ENCODE measurements at places on chromosomes 3 and 15. TPM values are rescaled to one million over a fixed set of nuclear protein-coding genes. Genes with fewer than 3 reads are reported as not detected.

The CYP1A1 gene
- 0.13 TPM for total RNA-seq

The CAND2 gene
- total RNA-seq = 7.1 TPM

The ADAMTS17 gene
- 2.2 TPM for total RNA-seq

The SLC28A1 gene
- total RNA-seq = 12.8 TPM

The ZIC1 gene
- not detected for total RNA-seq

The BMF gene
- 19.7 TPM for total RNA-seq

The PARP15 gene
- total RNA-seq = 4.9 TPM

The NEDD4 gene
- 22.3 TPM for total RNA-seq

The CLSTN2 gene
- total RNA-seq = 12.0 TPM

The NEIL1 gene
- 42.9 TPM for total RNA-seq

DNA sequence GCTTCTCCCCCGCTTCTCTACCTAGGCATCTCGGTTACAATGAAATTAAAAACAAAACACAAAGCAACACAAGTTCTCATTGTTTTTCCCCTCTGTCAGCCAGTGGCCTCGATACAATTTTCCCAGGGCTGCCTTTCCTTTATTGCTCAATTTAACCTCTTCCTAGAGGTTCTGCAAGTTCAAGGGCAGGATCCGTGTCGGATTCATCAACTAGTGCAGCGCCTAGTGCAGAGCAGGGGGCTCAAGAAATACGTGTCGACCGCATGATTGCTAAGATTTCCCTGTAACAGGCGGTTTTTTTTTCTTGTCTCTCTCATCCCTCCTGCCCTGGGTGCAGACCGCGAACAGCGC lies 1.4 kb upstream of the BHLHE40 start:
- H3K4me1 ChIP-seq = peaks cover 8% of the 10 kb centered on the region
- H3K4me3 ChIP-seq = peak overlapping the region; percentile 55
- no peaks in the 10 kb centered on the region for H3K27me3 ChIP-seq
- peak overlapping the region; percentile 100 for H3K27ac ChIP-seq
- peaks cover 24% of the 10 kb centered on the region for H3K36me3 ChIP-seq
- DNase-seq = no peak

DNA sequence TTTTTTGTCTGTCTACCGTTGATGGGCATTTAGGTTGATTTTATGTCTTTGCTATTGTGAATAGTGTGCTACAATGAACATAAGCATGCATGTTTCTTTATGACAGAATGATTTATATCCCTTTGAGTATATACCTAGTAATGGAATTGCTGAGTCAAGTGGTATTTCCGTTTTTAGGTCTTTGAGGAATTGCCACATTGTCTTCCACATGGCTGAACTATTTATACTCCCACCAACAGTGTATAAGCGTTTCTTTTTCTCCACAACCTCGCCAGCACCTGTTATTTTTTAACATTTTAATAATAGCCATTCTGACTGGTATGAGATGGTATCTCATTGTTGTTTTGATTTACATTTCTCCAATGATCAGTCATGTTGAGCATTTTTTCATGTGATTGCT lies 89.6 kb upstream of the GALNT15 start:
- no peaks in the 10 kb centered on the region for H3K36me3 ChIP-seq
- no peak overlapping the region for H3K27ac ChIP-seq
- H3K4me1 ChIP-seq = no peaks in the 10 kb centered on the region
- H3K27me3 ChIP-seq = no peaks in the 10 kb centered on the region

DNA sequence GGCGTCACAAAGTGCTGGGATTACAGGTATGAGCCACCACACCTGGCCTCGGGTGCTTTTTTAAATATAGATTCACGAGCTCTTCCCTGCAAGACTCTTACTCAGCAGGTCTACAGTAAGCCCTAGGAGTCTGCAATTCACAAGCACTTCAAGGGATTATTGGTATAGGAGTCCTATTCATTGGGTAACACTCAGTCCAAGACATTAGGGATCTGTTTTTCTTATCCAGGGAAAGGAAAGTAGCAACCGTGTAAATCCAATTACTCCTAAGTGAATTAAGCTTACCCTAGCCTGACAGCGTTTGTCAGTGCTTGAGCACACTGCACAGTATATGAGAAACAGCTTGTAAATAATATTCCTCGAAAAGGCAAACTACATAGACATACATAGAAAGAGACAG lies 109.9 kb downstream of the SENP2 start:
- no peaks in the 10 kb centered on the region for H3K4me1 ChIP-seq
- H3K4me3 ChIP-seq = no peak overlapping the region
- no peaks in the 10 kb centered on the region for H3K27me3 ChIP-seq
- H3K27ac ChIP-seq = no peak overlapping the region
- H3K36me3 ChIP-seq = no peaks in the 10 kb centered on the region

DNA sequence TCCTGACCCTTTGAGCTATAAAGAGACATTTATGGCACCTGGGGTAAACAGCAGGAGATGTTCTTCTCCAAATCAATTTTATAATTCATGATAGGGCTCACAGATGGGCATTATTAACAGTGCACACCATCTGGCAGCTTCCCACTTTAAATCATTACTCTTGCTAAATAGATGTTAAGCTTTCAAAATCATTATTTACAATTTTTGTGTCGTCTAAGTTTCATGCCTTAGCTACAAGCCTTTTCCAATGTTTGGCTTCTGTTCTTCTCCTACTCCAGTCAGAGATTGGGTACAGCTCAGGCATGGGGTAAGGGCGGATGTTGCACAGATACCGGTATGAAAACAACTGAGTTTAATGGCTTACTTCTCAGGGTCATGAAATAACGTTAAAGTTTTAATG lies 120.9 kb upstream of the PFN2 start:
- H3K27me3 ChIP-seq = no peaks in the 10 kb centered on the region
- no peak for DNase-seq
- H3K36me3 ChIP-seq = no peaks in the 10 kb centered on the region
- no peak overlapping the region for H3K4me3 ChIP-seq

DNA sequence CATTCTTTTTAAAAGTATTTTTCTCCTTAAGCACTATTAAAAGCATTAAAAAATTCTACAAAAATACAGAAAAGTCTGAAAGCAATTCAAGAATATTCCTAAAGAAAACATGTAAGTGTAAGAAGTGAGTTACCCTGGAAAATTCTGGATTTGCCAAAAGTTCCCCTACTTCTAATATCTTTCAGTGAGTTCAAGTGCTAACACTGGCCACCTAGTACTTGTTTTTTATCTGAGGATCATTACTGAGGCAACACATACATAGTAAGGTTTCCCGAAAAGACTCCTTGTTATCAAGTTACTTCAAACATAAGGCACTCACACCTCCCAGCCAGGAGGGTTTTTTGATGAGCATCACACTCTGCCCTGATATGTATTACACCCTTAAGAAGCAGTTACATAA lies 158.4 kb downstream of the TIGIT start:
- peaks cover 8% of the 10 kb centered on the region for H3K4me1 ChIP-seq
- H3K4me3 ChIP-seq = no peak overlapping the region
- H3K27ac ChIP-seq = peak overlapping the region; percentile 63
- no peak for DNase-seq

DNA sequence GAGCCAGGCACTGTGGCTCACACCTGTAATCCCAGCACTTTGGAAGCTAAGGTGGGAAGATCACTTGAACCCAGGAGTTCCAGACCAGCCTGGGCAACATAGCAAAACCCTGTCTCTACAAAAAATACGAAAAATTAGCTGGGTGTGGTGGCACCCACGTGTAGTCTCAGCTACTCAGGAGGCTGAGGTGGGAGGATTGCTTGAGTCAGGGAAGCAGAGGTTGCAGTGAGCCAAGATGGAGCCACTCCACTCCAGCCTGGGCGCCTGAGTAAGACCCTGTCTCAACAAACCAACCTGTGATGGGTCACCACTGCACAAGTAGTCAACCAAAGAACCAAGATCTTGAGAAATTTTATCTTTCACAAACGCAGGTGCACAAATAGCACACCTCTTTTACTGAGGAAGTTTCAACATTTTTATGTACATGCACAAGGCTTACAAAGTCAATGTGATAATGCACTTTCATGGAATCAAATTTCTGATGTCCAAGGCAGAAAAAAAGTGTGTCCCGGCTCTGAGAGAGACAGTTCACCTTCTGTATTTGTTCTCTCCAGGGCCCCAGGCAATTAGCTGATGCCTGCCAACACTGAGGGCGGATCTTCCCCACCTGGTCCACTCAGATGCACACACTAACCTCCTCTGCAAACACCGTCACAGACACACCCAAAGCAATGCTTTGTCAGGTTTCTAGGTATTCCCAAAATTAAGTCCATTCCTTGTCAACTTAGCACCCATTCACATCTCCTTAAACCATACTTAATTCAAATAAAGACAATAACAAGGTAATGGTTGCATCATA lies 12.4 kb downstream of the ACAA1 start:
- no peaks in the 10 kb centered on the region for H3K27me3 ChIP-seq
- peaks cover 24% of the 10 kb centered on the region for H3K4me1 ChIP-seq
- no peak for DNase-seq
- H3K27ac ChIP-seq = no peak overlapping the region

GRCh38 chr3:11711876-11712275 lies 68.2 kb upstream of the VGLL4 start:
- no peak for DNase-seq
- no peaks in the 10 kb centered on the region for H3K36me3 ChIP-seq
- H3K27me3 ChIP-seq = no peaks in the 10 kb centered on the region
- H3K27ac ChIP-seq = no peak overlapping the region

- no peaks in the 10 kb centered on the region for H3K36me3 ChIP-seq
- no peaks in the 10 kb centered on the region for H3K27me3 ChIP-seq
- H3K4me1 ChIP-seq = no peaks in the 10 kb centered on the region
- DNase-seq = no peak
- H3K27ac ChIP-seq = no peak overlapping the region
Measured at GRCh38 chr3:174651951-174652350, 207.2 kb upstream of the NAALADL2 start.

DNA sequence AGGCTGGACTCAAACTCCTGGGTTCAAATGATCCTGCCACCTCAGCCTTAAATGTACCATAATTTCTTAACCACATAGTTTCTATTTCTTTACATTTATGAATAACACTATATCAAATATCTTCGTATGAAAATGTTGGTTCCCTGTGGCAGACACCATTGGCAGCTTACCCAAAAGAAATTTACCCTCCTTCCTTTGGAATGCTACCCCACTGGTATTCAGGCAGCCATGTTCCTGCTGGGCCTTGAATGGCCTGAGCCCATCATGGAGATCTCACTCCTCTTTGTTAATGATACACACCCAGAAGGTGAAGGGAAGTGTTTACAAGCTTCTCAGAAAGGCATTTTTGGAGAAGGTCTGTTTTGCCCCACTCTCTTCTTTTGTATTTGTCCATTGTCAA lies 94.3 kb upstream of the RNF7 start:
- H3K27me3 ChIP-seq = no peaks in the 10 kb centered on the region
- no peak for DNase-seq
- no peaks in the 10 kb centered on the region for H3K36me3 ChIP-seq
- no peak overlapping the region for H3K27ac ChIP-seq
- no peaks in the 10 kb centered on the region for H3K4me1 ChIP-seq

GRCh38 chr3:11220230-11220629 lies 52.0 kb upstream of the ATG7 start:
- no peaks in the 10 kb centered on the region for H3K27me3 ChIP-seq
- no peak overlapping the region for H3K4me3 ChIP-seq
- no peaks in the 10 kb centered on the region for H3K36me3 ChIP-seq
- no peak for DNase-seq
- no peak overlapping the region for H3K27ac ChIP-seq
- H3K4me1 ChIP-seq = no peaks in the 10 kb centered on the region

DNA sequence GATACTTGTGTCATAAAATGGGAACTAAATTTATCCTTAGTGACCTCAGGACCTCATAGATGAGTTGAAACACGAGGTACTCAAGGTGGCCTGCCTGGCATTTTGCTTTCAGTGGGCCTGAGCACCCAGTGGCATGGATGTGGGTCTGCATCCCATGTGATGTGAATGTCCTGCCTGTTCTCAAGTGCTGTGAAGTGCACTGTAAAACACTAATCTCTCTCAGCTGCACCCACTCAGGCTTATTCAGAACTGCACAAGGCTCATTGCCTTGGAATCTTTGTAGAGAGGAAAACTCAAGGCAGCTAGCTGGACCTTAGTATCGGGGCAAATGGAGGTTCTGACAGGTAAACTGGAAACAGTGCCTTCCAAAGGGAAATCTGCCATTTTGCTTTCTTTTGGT lies 767.0 kb downstream of the TUSC7 start:
- DNase-seq = no peak
- no peaks in the 10 kb centered on the region for H3K27me3 ChIP-seq
- no peaks in the 10 kb centered on the region for H3K36me3 ChIP-seq
- no peak overlapping the region for H3K27ac ChIP-seq
- H3K4me3 ChIP-seq = no peak overlapping the region
- no peaks in the 10 kb centered on the region for H3K4me1 ChIP-seq

DNA sequence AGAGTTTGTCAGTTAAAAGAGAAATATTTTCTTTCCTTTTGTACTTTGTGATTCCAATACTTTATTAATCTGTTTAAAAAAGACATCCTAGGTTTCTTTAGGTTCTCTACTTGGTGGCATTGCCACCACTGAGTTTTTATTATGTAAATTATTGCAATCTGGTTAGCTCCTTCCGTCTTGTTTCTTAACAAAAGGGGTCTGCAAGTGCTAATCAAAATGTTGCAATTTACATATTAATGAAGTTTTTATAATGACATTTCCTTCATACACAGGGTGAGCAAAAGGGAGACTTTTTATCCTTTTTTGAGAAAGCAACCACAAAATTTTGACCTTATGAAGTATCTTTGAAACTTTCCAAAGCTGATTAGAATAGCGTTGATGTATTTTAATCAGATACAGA lies 1307.3 kb downstream of the ROBO2 start:
- H3K4me1 ChIP-seq = no peaks in the 10 kb centered on the region
- H3K27me3 ChIP-seq = no peaks in the 10 kb centered on the region
- no peaks in the 10 kb centered on the region for H3K36me3 ChIP-seq
- DNase-seq = no peak

DNA sequence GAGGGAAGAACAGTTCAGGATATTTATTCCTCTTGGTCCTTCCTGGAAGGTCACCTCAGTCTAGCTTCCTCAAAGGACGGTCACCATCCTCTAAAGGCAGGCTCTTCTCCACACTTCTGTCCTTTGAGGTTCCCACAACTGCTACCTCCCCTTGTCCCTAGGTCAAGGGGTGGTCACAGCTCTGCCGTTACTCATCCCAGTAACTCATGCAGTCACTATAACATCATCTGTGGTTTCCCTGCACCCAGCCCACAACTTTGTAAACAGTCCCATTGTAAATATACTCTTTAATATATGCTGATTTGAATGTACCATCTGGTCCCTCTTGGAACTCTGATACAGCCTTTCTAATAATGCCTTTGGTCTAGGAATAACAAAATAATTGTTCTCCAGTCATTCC lies 887.4 kb downstream of the FHIT start:
- no peak for DNase-seq
- no peaks in the 10 kb centered on the region for H3K36me3 ChIP-seq
- H3K27ac ChIP-seq = no peak overlapping the region
- H3K4me1 ChIP-seq = no peaks in the 10 kb centered on the region
- no peak overlapping the region for H3K4me3 ChIP-seq
- no peaks in the 10 kb centered on the region for H3K27me3 ChIP-seq

GRCh38 chr3:155078711-155079467 lies 1.2 kb upstream of the MME start:
- DNase-seq = peak; percentile 37
- no peak overlapping the region for H3K27ac ChIP-seq
- H3K36me3 ChIP-seq = no peaks in the 10 kb centered on the region

GRCh38 chr15:68231102-68231818 lies 1.7 kb upstream of the CLN6 start:
- H3K4me1 ChIP-seq = peaks cover 15% of the 10 kb centered on the region
- no peak overlapping the region for H3K27ac ChIP-seq
- DNase-seq = no peak
- H3K36me3 ChIP-seq = no peaks in the 10 kb centered on the region
- no peaks in the 10 kb centered on the region for H3K27me3 ChIP-seq
- H3K4me3 ChIP-seq = no peak overlapping the region

GRCh38 chr3:77309460-77309859 lies 269.6 kb downstream of the ROBO2 start:
- H3K4me3 ChIP-seq = no peak overlapping the region
- no peaks in the 10 kb centered on the region for H3K4me1 ChIP-seq
- no peak for DNase-seq

Data from kidney (tissue), 22 donors.